ENCODE measurements at places on chromosomes 3 and 15. TPM values are rescaled to one million over a fixed set of nuclear protein-coding genes. Genes with fewer than 3 reads are reported as not detected.

Gene MOBP
- polyA plus RNA-seq, result 0.03 TPM

Gene NAA80
- polyA plus RNA-seq, result 8.0 TPM

Gene ITPKA
- polyA plus RNA-seq, result 0.65 TPM

Gene GABRR3
- not detected for polyA plus RNA-seq

Gene KLF15
- polyA plus RNA-seq, result 2.1 TPM

Gene ACOX2
- polyA plus RNA-seq, result 22.8 TPM

Gene GPR62
- polyA plus RNA-seq, result 0.18 TPM

Gene GPR87
- polyA plus RNA-seq, result not detected

Gene LRRC34
- polyA plus RNA-seq, result 5.1 TPM

Gene ISLR
- polyA plus RNA-seq, result 188 TPM

Gene NEO1
- 37.1 TPM for polyA plus RNA-seq

Gene C15orf62
- 2.2 TPM for polyA plus RNA-seq

Gene CHRNA3
- 2.7 TPM for polyA plus RNA-seq

Gene PLA2G4D
- 0.05 TPM for polyA plus RNA-seq

Gene MRPL47
- 47.0 TPM for polyA plus RNA-seq

Gene IL16
- polyA plus RNA-seq, result 7.3 TPM

Gene EDC3
- 29.7 TPM for polyA plus RNA-seq

Gene FRMD4B
- 18.3 TPM for polyA plus RNA-seq

Gene GNAT1
- polyA plus RNA-seq, result not detected

Measured in muscle of leg (tissue), 16 donors.